Activated CD4-positive, alpha-beta memory T cell treated with anti-CD3 and anti-CD28 coated beads for 36 hours (primary cell): ENCODE measurements at places on chromosomes 16 and 17. TPM values are rescaled to one million over a fixed set of nuclear protein-coding genes. Genes with fewer than 3 reads are reported as not detected.
A peak's percentile ranks its signal among the peaks of the same experiment; 100 is the strongest.

The SLC16A11 gene
- 1.5 TPM for total RNA-seq

The LPCAT2 gene
- 0.12 TPM for total RNA-seq

- DNase-seq = no peak
- no peaks in the 10 kb centered on the region for H3K36me3 ChIP-seq
- H3K4me3 ChIP-seq = no peak overlapping the region
- H3K27me3 ChIP-seq = peaks cover 14% of the 10 kb centered on the region
- no peaks in the 10 kb centered on the region for H3K4me1 ChIP-seq
Observed at GRCh38 chr16:20614186-20615141, 38.3 kb upstream of the ACSM2B start.

GRCh38 chr17:3503285-3503684 is 27.5 kb downstream of the ASPA start:
- DNase-seq = no peak
- no peaks in the 10 kb centered on the region for H3K4me1 ChIP-seq
- peaks cover 5% of the 10 kb centered on the region for H3K27me3 ChIP-seq
- no peak overlapping the region for H3K4me3 ChIP-seq
- H3K27ac ChIP-seq = no peak overlapping the region
- no peaks in the 10 kb centered on the region for H3K36me3 ChIP-seq

DNA sequence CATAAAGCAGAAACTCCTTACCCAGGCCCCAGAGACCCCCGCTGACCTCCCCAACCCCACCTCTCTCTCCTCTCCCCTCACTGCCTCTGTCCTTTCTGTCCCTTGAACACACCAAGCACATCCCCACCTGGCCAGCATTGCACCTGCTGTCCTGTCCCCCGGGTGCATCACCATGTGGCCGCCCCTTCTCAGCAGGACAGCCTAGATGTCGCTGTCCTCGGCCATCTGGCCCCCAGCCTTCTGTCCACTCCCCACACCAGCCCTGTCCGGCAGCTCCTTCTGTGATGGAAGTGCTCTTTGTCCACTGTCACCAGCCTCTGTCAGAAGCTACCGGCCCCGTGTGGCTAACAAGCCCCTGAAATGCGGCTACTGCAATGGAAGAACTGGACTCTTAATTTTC is 12.3 kb upstream of the MPRIP start:
- DNase-seq = no peak
- no peaks in the 10 kb centered on the region for H3K27me3 ChIP-seq
- H3K36me3 ChIP-seq = no peaks in the 10 kb centered on the region
- no peak overlapping the region for H3K27ac ChIP-seq

The GDPD3 gene
- 9.9 TPM for total RNA-seq

- H3K4me1 ChIP-seq = peaks cover 33% of the 10 kb centered on the region
- H3K27ac ChIP-seq = no peak overlapping the region
- DNase-seq = peak; percentile 67
- H3K27me3 ChIP-seq = peaks cover 14% of the 10 kb centered on the region
- no peak overlapping the region for H3K4me3 ChIP-seq
- H3K36me3 ChIP-seq = peaks cover 17% of the 10 kb centered on the region
Observed at GRCh38 chr16:66928702-66929388, 3.5 kb upstream of the RRAD start.

- DNase-seq = no peak
- H3K4me3 ChIP-seq = peak overlapping the region; percentile 79
- H3K27ac ChIP-seq = peak overlapping the region; percentile 91
- H3K4me1 ChIP-seq = peaks cover 33% of the 10 kb centered on the region
Observed at GRCh38 chr17:50161911-50162288, 3.9 kb upstream of the SGCA start.

DNA sequence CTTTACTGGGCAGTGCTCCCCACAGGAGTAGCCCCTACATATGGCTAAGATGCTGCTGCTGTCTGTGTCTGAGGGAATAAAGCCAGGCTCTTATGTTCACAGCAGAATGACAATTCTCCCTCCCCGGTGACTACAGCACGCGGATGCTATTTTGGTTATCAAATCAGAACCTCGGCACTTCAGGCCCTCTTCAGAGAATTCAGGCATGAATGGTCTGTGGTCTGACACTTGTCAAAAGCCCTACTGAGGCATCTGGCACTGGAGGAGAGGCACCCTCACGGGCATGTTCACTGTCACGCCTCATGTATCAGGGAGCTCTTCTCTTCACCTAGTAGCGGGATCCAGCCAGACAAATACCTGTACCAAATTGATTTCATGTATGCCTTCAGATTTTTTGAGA is 30.4 kb downstream of the KIAA0513 start:
- DNase-seq = no peak
- H3K36me3 ChIP-seq = peaks cover 1% of the 10 kb centered on the region
- no peak overlapping the region for H3K4me3 ChIP-seq
- peaks cover 39% of the 10 kb centered on the region for H3K4me1 ChIP-seq
- peak overlapping the region; percentile 7 for H3K27ac ChIP-seq
- no peaks in the 10 kb centered on the region for H3K27me3 ChIP-seq

- H3K4me3 ChIP-seq = no peak overlapping the region
- H3K36me3 ChIP-seq = no peaks in the 10 kb centered on the region
- H3K27me3 ChIP-seq = no peaks in the 10 kb centered on the region
- no peak for DNase-seq
- no peaks in the 10 kb centered on the region for H3K4me1 ChIP-seq
Observed at GRCh38 chr16:49150341-49150740, 131.3 kb downstream of the CBLN1 start.

The ARHGAP23 gene
- 1.4 TPM for total RNA-seq

GRCh38 chr16:65061935-65062518 is 59.8 kb downstream of the CDH11 start:
- no peaks in the 10 kb centered on the region for H3K4me1 ChIP-seq
- no peaks in the 10 kb centered on the region for H3K27me3 ChIP-seq
- no peak overlapping the region for H3K4me3 ChIP-seq
- no peak overlapping the region for H3K27ac ChIP-seq
